ENCODE measurements at places on chromosomes 3 and 15.

GRCh38 chr3:43704697-43705096 is 14.0 kb downstream of the ABHD5 start:
- DNase-seq, result no peak

DNA sequence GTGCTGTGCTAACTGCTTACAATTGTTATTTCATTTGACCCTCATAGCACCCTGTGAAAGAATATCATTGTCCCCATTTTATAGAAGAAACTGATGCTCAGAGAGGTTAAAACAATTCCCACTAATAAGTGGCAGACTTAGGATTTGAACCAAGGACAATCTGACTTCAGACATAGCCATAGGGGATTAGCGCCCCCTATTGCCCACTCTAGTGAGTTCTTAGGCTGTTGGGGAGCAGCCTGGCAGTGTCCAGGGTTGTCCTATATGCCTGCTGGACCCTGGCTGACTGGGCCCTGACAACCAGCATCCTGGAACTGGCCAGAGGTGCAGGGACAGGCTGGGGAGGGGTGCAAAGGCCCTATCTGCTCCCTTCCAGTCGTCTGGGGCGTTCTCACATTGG is 15.4 kb downstream of the DPH3 start:
- DNase-seq, result no peak

GRCh38 chr3:187802928-187803259 is 57.6 kb upstream of the BCL6 start:
- no peak for DNase-seq

DNA sequence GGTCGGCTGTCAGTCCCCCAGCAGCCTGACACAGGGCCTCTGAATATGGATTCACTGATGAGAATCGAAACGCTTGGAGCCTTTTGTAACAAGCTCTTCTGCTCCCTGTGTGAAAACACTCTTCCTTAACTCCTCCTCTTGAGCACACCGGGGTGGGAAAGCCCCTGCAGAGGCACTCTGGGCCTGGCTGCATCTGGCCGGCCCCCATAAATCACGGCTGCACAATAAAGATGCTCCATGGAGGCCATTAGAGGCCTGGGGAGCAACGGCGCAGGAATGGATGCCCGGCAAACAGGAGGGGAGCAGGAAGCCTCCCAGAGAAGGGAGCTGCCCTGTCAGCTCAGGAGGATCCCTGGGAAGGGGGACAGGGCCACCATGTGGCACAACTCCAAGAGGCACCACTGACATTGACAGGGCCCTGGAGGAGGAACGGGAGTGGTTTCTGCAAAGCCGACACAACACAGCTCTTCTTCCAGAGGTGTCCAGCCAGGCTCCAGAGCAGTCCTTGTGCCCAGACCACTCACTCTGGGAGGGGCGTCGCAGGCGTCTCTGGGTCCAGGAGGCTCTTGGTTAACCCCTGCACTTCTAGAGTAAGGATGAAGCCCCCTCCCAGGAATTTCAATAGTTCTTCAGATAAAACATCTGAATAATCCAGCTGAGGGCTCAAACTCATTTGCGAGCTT is 509.3 kb upstream of the PPP2R3A start:
- DNase-seq, result peak; percentile 89

GRCh38 chr3:9675736-9676290 is 26.5 kb downstream of the MTMR14 start:
- no peak for DNase-seq

GRCh38 chr3:106332129-106332528 is 463.3 kb upstream of the CBLB start:
- DNase-seq, result no peak

Measured in islet precursor cell (in vitro differentiated cells).